ENCODE measurements at places on chromosomes 11 and 22.

GRCh38 chr22:19003508-19003907 is 67.4 kb upstream of the PRODH start:
- no peak for ATAC-seq

- peak; percentile 73 for ATAC-seq
These were observed 178.6 kb downstream of the TENM4 start for GRCh38 chr11:79262221-79262620.

- ATAC-seq, result no peak
These were observed 181.5 kb upstream of the E2F8 start for GRCh38 chr11:19422276-19422675.

- no peak for ATAC-seq
These were observed 623.6 kb downstream of the BRD1 start for GRCh38 chr22:49203859-49204598.

- ATAC-seq, result no peak
These were observed 884 bp downstream of the CENATAC start for GRCh38 chr11:118998822-118999221.

- no peak for ATAC-seq
These were observed 189.5 kb downstream of the TBC1D22A start for GRCh38 chr22:46951973-46952372.

DNA sequence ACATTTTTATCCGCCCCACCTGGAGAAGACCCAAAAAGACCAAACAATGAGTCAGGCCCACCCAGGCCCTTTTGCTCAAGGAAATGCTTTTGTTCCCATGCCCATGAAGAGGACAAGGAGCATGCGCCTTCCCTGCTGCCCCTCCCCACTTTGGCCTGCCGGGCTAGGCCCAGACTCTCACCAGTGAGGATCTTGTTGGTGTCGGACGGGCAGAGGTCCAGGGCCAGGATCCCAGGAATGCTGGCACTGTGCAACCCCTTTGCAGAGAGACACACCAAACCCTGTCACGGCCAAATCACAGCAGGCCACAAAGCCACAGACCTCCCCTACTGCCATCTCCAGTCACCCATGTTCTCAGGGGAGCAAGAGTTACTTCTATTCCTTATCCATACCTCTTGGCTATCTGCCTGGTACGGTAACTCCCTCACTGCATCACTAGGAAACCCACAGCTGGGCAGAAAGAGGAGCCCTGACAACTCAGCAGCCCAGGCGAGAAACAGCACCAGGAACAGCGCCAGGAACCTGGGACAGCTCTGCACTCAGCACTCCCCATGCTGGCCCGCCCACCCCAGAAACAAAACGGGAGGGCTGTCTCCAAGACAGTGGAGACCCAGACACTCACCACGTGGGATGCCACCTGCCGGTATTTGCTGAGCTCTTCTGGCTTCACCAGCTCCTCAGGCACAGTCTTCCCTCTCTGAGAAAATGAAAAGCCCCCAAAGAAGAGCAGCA is 5.5 kb downstream of the PRPF19 start:
- no peak for ATAC-seq

DNA sequence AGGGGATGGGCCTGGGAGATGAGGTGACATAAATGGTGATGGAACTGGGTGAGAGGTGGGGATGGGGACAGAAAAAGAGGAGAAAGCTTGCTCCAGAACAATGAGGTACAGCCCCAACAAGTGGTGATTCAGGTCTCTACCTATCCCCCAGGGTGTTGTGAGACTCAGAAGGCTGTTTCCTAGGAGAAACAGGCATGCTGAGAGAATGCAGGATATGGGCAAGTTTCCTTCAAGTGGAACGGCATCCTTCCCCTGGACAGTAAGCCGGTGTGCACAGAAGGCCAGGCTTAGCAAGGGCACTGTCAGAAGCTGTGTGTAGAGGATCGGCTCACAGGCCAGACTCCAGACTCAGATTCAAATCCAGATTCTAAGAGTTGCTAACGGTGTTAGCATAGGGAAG is 34.1 kb upstream of the CRTAM start:
- no peak for ATAC-seq
